ENCODE measurements at places on chromosomes 7 and 10. TPM values are rescaled to one million over a fixed set of nuclear protein-coding genes. Genes with fewer than 3 reads are reported as not detected.

BAMBI gene
- total RNA-seq, result 0.31 TPM

C10orf67 gene
- 0.07 TPM for total RNA-seq

GOLGA7B gene
- 0.33 TPM for total RNA-seq

AGBL3 gene
- 2.0 TPM for total RNA-seq

AIMP2 gene
- 95.6 TPM for total RNA-seq

STOX1 gene
- 0.76 TPM for total RNA-seq

Measured in activated CD4-positive, alpha-beta T cell treated with anti-CD3 and anti-CD28 coated beads, Interleukin-2, amount 10 ng/mL, durations not matched to agents 24 days and 14 days (primary cell).